DND-41 (cell line): ENCODE measurements at places on chromosomes 1 and 21.

- H3K27me3 ChIP-seq: no peaks in the 10 kb centered on the region
- no peaks in the 10 kb centered on the region for H3K36me3 ChIP-seq
- no peak for DNase-seq
- H3K4me1 ChIP-seq: no peaks in the 10 kb centered on the region
Observed at GRCh38 chr1:97337250-97338030, 583.4 kb downstream of the DPYD start.

DNA sequence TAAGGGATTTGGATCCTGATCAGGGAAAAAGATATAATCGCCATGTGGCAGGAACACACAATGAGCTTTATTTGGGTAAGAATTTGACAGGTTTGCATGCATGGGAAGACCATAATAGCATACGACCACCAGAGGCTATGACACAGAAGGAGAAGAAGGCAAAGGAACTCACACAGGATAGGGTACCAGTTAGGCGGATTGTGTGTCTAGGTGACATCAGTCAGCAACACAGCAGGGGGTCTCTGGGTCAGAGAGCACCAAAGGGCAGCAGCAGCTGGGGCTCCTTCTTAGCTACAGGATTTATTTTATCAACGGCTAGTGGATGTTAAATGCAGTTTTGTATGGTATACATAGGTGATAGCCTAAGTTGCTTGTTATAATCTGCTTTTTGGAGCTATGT lies 551.3 kb downstream of the KCNT2 start:
- no peak overlapping the region for H3K4me3 ChIP-seq
- no peaks in the 10 kb centered on the region for H3K27me3 ChIP-seq
- no peaks in the 10 kb centered on the region for H3K36me3 ChIP-seq
- no peaks in the 10 kb centered on the region for H3K4me1 ChIP-seq
- no peak overlapping the region for H3K27ac ChIP-seq

DNA sequence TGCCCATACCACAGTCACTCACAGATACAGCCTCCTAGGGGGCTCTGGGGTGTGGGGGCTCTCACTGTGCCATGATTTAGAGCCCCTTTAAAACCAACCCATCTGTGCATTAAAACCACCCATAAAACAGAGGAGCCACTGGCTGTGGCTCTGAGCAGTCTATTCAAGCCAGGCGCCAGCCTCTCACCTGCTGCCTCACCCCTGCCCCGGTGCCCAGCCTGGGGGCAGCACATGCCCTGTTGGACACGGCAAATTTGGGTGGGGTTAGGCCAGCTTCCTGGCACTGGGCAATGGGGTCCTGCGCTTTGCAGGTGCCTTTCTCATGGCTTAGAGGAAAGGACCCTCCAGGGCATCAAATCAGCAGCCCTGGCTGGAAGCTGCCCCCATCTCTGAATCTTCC lies 73.1 kb downstream of the CASZ1 start:
- H3K4me3 ChIP-seq: no peak overlapping the region
- no peaks in the 10 kb centered on the region for H3K4me1 ChIP-seq
- H3K36me3 ChIP-seq: no peaks in the 10 kb centered on the region
- peaks cover 4% of the 10 kb centered on the region for H3K27me3 ChIP-seq
- no peak for DNase-seq

DNA sequence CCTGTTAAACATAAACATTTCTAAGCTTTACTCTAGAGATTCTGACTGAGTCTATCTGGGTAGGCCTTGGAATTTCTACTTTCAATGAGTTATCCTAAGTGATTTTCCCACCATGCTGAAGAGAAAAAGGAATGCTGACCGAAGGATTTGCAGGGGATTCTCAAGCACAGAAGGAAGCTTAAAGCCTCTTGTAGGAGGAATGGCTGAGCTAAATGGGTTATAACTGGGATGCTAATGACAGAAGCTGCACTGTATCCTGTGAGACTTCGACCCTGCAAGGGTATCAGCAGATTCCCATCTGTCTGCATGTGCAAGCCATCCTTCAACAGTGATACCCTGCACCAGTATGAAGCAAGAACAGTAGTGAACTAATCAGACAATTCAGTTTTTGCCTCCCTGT lies 35.4 kb downstream of the SLC35D1 start:
- H3K36me3 ChIP-seq: peaks cover 49% of the 10 kb centered on the region
- H3K27ac ChIP-seq: no peak overlapping the region
- H3K27me3 ChIP-seq: no peaks in the 10 kb centered on the region

- H3K27me3 ChIP-seq: no peaks in the 10 kb centered on the region
- H3K27ac ChIP-seq: no peak overlapping the region
- H3K36me3 ChIP-seq: no peaks in the 10 kb centered on the region
- peaks cover 15% of the 10 kb centered on the region for H3K4me1 ChIP-seq
Observed at GRCh38 chr1:212555426-212555825, 53.1 kb upstream of the ATF3 start.

DNA sequence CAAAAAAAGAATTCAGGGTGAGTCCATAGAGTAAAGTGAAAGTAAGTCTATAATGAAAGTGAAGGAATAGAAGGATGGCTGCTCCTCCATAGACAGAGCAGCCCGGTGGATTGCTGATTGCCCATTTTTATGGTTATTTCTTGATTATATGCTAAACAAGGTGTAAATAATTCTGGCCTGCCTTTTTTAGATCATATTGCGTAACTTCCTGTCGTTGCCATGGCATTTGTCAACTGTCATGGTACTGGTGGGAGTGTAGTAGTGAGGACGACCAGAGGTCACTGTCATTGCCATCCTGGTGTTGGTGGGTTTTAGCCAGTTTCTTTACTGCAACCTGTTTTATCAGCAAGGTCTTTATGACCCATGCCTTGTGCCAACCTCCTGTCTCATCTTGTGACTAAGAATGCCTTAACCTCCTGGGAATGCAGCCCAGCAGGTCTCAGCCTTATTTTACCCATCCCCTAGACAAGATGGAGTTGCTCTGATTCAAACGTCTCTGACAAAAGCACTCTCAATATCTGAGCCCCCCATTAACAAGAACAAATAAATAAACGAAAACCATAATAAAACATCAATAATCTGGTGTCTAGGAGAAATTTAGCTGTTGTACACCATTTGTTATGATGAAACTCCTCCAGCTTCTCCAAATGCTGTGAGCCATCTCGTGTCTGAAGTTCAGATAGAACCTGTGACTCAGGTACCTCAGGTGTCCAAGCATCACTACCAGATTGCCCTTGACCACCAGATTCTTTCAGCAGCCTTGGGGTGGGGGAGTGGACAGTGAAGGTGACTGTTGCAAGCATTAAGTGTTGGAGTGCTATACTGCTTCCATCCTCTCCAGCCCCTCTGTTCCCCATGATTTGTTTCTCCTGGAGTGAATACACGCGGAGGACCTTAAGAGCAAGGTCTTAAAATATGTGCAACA lies 36.0 kb downstream of the EBNA1BP2 start:
- no peaks in the 10 kb centered on the region for H3K4me1 ChIP-seq
- no peak overlapping the region for H3K4me3 ChIP-seq

DNA sequence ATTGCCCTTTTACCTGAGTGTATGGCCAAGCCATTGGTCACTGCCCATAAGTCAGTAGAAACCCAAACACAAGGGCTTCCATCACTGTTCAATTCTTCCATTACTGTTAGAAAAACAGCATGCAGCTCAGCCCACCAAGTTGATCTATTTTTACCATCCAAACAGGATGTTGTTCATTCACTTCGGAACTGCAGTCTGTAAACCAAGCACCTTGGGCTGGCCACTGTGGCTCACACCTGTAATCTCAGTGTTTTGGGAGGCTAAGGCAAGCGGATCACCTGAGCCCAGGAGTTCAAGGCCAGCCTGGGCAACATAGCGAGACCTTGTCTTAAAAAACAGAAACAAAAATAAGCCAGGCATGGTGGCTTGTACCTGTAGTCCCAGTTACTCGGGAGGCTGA lies 8.7 kb upstream of the MFSD2A start:
- H3K4me1 ChIP-seq: no peaks in the 10 kb centered on the region
- peaks cover 25% of the 10 kb centered on the region for H3K27me3 ChIP-seq
- H3K27ac ChIP-seq: no peak overlapping the region

- no peak overlapping the region for H3K4me3 ChIP-seq
- no peak for DNase-seq
- no peaks in the 10 kb centered on the region for H3K4me1 ChIP-seq
- no peaks in the 10 kb centered on the region for H3K27me3 ChIP-seq
- no peak overlapping the region for H3K27ac ChIP-seq
Observed at GRCh38 chr1:240235521-240236288, 144.0 kb downstream of the FMN2 start.

GRCh38 chr1:183219616-183220009 lies 33.5 kb downstream of the LAMC2 start:
- no peak overlapping the region for H3K27ac ChIP-seq
- H3K4me1 ChIP-seq: peaks cover 16% of the 10 kb centered on the region
- H3K4me3 ChIP-seq: no peak overlapping the region
- H3K36me3 ChIP-seq: no peaks in the 10 kb centered on the region

DNA sequence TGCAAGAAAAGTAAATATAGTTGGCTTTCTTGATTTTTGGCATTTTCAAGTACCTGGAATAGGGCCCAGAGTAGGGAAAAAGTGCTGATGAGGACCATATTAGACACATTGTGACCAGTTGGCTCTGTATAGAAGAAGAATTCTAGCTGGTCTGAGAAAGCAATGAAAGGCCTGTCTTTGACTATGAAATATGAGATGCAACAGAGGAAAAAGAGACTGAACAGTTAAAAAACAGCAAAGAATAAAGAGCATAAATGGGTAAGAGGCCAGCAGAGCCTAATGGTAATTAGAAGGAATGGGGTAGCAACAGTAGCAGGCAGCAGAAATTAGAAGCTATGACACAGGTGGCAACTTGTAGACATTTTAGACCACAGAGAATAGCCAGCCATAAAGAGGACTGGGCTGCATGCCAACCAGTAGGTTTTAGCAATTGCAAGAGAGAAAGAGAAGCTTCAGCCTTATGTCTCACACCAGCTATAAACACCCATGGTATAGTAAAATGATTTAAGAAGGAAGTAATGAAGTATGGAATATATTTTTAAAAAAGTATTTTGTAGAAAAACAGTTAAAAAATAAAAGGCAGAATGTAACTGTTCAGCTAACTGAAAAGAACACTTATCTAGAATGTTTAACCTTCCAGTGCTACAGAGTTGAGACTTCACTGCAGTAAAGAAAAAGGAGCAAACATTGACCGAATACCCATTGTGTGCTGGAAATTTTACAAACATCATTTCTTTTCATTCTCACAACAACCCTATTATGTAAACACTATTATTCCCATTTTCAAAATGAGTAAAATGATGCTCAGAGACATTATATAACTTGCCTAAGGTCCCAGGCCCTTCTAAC lies 114.1 kb downstream of the LHX4 start:
- H3K4me3 ChIP-seq: no peak overlapping the region
- H3K36me3 ChIP-seq: peaks cover 3% of the 10 kb centered on the region; the same call in 1 of the 2 replicates
- peak; percentile 70 for DNase-seq
- no peaks in the 10 kb centered on the region for H3K27me3 ChIP-seq
- peak overlapping the region; percentile 53 for H3K27ac ChIP-seq
- peaks cover 40% of the 10 kb centered on the region for H3K4me1 ChIP-seq

DNA sequence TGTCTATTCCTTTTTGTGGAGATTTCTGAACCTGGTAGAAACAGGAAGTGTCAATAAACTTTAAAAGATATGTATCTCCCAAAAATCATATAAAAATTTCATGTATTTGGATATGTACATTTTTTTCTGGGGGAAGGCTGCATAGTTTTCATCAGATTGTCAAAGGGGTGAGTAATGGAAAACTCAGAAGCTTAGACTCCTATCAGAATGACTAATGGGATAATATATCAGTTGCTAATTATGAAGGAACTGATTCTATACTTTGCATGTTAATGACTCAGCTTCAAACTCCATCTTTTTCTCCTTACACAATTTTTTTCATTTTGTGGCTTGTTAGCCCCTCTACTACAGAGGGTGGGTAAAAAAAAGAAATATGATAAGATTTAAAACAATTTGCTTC lies 55.9 kb downstream of the GON4L start:
- H3K4me1 ChIP-seq: no peaks in the 10 kb centered on the region
- peaks cover 66% of the 10 kb centered on the region for H3K36me3 ChIP-seq
- no peaks in the 10 kb centered on the region for H3K27me3 ChIP-seq
- no peak overlapping the region for H3K4me3 ChIP-seq
- DNase-seq: no peak

DNA sequence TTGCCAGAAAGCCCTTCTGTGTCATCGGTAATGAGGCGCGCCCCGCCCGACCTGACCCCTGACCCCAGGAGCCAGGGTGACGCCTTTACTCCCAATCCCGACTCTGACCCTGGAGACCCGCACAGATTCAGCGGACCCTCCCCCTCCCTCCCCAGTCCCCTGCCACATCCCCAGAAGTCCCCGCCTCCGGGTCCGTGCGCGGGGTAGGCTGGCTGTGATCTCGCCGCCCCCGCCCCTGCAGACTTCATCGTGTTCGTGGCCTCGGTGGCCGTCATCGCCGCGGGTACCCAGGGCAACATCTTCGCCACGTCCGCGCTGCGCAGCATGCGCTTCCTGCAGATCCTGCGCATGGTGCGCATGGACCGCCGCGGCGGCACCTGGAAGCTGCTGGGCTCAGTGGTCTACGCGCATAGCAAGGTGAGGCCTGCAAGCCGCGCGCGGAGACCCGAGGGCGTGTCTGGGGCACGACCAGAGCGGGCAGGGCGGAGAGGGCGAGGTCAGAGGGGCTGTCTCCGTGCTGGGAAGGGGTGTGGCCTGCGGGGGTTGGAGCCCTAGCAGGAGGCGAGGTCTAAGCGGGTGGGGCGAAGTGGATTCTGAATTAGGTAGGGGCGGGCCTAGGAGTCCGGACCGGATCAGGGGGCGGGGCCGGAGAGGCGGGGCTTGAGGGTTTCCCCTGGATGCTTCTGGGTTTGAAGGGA lies 34.8 kb downstream of the KCNQ4 start:
- DNase-seq: no peak
- H3K36me3 ChIP-seq: no peaks in the 10 kb centered on the region
- H3K27ac ChIP-seq: no peak overlapping the region
- no peak overlapping the region for H3K4me3 ChIP-seq
- no peaks in the 10 kb centered on the region for H3K27me3 ChIP-seq

DNA sequence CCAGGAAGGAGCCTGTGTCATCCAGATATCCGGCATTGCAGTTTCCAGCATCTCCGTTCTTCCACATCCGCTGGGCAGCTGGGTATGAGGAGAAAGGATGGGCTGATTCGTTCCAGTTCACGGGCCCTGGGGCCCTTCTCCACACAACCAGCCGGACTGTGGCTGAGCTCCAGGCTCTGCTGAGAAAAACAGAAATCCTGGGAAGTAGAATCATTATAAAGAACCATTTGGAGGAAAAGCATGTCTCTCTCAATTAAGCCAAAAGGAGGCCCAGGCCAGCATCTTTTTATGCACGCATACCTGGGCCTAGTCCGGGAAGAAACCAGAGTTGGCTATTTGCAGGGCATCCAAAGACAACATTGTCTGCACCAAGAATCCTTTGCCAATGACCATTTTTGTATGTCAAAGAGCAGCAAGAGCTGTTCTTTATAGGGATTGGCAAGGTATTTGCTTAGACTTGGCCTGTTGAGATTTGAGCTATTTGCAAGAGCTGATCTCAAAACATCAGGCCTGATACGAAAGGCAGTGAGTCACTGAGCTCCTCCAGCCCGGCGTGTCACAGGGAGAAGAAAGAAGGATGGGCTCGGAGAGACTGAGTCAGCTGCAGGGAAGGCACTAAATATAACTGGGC lies 84.9 kb upstream of the ARHGEF16 start:
- H3K27me3 ChIP-seq: no peaks in the 10 kb centered on the region
- DNase-seq: no peak
- H3K4me3 ChIP-seq: no peak overlapping the region
- no peaks in the 10 kb centered on the region for H3K36me3 ChIP-seq
- no peaks in the 10 kb centered on the region for H3K4me1 ChIP-seq
